ENCODE measurements at places on chromosomes 6 and 20.
A peak's percentile ranks its signal among the peaks of the same experiment; 100 is the strongest.

- peak; percentile 65 for DNase-seq
Measured at GRCh38 chr6:110053395-110054240, 75.5 kb downstream of the GPR6 start.

DNA sequence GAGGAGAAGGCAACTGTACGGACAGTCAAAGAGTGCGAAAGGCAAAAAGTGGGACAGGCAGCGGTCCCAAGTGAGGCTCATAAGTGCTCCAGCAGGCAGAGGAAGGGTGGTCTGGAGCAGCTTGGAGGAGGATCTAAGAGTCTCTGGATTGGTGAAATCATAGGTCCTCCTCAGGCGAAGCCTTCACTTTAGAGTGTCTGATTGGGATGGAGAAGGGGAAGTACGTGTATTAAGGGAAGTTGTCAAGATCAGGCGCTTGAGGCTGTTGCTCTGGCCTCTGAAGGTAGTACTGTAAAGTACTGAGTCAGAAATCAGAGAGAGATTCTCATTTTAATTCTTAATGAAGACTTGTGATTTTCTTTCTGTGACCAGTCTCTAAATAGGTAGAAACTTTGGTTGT is 185.6 kb downstream of the KIF16B start:
- no peak for DNase-seq

GRCh38 chr20:63183422-63184146 is 32.3 kb downstream of the YTHDF1 start:
- DNase-seq, result peak; percentile 73

GRCh38 chr6:109183109-109183650 is 87.9 kb downstream of the CEP57L1 start:
- DNase-seq, result no peak

GRCh38 chr6:167933290-167933689 is 64.2 kb upstream of the KIF25 start:
- no peak for DNase-seq

DNA sequence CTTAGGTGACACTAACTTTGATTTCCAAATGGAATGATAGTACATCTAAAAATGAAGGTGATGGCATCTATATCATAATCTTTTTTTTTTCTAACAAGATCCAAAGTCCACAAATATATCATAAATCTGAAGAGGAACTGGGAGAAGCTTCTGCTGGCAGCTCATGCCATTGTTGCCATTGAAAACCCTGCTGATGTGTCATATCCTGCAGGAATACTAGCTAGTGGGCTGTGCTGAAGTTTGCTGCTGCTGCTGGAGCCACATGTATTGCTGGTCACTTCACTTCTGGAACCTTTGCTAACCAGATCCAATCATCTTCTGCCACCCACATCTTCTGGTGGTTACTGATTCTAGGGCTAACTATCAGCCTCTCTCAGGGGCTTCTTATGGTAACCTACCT is 27.4 kb upstream of the KHDC1 start:
- DNase-seq, result no peak

Measured in AG08396 (cell line).